ENCODE measurements at places on chromosomes 1 and 21.

DNA sequence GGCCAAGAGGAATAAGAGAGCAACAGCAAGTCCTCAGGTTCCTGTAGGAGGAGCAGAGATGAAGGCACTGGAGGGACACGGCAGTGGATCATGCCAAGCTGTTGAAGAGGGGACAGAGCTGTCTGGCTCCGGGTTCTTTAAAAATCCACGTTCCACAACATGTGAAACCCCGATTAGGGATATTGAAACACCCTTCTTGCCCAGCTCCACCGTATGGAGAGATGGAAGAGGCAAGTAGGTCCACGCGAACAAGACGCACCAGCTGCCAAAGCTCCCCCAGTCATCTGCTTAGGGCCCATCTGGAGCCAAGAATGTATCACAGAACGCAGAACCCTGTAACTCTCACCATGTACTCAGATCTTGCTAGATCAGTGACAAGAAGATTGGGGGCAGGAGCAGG lies 3.9 kb downstream of the C1orf198 start:
- no peak for DNase-seq

GRCh38 chr1:70358921-70359564 lies 4.5 kb upstream of the ANKRD13C start:
- DNase-seq, result peak; percentile 54

DNA sequence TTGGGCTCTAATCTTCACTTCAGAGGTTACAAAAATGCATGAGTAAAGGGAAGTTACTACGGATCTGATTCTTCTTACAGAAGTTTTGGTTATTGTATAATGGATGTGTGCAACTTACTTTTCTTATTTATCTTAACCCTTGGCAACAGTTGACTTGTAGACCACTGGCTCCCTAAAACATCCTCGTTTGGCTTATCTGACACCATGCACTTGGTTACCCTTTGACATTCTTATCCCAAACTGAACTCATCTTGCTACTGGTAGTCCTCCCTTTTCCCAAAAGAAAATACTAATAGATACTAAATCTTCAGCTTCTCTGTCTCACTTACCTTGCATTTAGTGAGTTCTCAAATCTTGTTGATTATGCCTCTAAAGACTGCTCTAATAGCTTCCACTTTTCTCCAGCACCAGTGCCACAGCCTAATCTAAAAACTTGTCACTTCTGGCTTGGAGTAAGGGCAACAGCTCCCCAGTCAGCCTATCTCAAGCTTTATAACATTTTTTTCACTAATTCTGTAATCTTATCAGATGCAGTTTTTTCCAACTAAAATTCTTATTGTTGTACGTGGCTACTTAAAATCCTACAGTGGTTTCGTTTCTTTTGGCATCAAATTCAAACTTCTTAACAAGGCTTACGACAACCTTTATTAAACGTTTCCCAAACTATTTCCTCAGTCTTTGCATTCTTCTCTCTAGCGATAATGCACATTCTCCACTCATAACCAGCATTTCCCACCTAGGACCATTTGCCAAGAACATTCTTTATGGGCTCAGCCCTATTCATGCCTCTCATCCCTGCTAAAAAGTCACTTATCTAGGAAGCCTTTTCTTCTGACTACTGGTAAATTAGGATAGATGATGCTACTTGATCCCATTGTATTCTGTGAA lies 204.2 kb downstream of the KCNT2 start:
- DNase-seq, result peak; percentile 89

GRCh38 chr1:177960939-177961622 lies 8.8 kb downstream of the SEC16B start:
- no peak for DNase-seq

- no peak for DNase-seq
These were observed 94.0 kb upstream of the KIF26B start for GRCh38 chr1:245060684-245061374.

DNA sequence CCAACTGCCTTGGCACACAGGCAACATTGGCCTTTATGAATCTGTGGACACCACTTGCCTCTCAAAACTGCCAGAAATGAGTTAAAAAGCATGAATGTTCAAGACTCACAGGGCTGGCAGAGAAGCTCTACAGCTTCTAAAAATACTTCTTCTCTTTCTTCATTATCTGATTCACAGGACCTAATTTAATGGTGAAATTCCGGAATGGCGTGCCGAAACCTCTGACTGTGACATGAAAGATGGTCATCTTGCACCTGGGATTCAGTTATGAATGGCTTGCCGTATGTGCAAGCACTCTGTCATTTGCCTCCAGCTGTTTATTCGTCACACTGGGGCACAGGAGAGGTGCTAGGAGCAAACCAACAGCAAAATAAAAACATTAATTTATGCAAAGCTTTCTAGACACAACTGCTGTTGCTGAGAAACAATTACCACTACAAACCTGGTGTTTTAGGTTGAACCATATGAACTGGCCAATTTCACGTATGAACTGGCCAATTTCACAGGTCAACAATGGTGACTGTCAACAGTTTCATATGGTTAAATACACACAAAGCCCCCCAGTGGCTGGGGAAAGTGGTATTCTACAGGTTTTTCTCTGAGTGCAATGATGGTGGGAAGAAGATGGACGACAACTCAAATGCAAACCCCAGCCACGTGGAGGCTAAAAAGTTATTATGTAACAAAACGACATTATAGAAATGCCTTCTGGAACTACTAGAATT lies 648.3 kb downstream of the KIF26B start:
- DNase-seq, result no peak

- DNase-seq, result peak; percentile 18
These were observed 27.2 kb upstream of the TRIM67 start for GRCh38 chr1:231134624-231135023.

DNA sequence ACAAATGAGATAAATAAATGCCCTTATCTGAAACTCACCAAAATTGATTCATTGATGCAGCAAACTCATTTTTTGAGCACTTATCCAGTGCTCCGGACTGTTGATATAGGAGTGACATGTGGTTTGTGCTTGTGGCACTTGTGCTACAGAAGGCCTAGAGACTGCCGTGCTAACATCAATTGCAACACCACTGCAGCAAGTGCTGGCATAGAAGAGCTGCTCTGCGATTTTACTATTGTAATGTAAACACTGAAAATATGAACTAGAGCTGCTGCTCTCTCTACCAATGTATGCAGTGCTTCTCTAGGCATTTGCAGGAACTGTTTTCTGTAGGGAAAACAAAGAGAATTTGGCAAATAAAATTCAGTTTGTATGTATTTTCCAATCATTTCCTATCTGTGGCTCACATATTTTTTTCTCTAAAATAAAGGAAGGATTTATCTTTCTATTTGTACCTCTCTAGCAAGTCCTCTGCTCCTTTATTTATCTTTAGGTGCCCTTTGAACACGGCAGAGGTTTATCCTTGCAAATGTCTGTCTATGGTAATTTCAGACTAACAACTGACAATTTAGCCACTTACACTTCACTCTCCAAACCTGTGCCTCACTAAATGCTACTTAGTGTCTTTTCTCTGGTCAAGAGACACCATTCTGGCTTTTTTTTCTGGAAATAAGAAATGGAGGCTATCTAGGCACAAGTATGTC lies 409.5 kb upstream of the ADGRL2 start:
- DNase-seq, result no peak

DNA sequence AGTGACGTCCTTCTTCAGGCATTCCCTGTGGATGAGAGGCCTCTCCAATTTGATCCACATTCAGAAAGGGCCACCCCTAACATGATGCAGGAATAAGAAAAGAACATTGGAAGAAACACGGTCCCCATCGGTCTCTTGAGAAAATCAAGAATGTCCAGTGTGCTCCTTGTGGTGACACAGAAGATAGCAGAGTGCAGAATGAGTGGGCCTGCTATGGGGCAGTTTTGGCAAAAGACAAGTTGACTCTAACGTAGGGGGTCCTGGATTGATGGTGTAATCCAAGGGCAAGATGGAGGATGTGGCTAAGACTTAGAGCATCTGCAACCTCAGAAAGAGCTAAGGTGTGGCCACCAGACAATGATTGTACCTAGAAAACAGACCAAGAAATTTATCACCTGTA lies 45.1 kb upstream of the COP1 start:
- DNase-seq, result no peak

- peak; percentile 42 for DNase-seq
These were observed 5.5 kb downstream of the FBXO2 start for GRCh38 chr1:11648732-11649158.

DNA sequence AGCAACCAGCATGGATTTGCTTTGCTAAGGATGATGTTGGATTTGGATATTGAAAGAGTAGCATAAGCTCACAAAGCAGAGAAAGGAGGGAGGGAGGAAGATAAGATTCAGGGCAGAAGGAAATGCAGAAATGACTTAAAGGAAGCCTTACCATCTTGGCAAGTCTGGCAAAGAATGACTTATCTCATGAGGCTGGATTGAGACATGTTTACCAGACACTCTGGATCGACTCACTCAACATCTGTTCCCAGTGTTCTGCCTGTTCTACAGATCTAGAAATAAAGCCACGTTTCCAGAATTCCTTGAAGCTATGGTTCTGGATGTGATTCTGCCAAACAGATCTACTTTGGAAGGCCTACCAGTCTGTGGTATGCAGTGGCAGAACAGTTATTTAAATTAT lies 38.8 kb upstream of the CTBS start:
- no peak for DNase-seq

DNA sequence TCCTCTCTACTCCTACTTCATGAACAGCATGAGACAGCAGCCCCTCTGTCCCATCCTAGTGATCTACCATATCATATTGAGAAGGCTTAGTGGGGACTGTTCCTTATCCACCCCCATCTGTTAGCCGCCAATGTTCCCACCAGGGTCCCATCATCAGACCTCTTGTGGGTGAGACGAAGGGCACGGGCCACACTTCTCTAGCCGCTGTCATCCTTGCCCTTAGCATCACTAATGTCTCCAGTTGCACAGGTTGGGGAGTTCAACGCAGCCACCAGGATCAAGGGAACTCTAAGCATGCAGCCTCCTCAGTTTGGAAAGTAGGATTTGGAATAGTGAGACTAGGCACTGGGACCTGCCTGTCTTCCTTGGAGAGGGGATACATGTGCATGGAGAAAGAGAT lies 20.1 kb downstream of the INKA2 start:
- DNase-seq, result no peak

- peak; percentile 39 for DNase-seq
These were observed 64.3 kb downstream of the FASLG start for GRCh38 chr1:172723251-172723650.

DNA sequence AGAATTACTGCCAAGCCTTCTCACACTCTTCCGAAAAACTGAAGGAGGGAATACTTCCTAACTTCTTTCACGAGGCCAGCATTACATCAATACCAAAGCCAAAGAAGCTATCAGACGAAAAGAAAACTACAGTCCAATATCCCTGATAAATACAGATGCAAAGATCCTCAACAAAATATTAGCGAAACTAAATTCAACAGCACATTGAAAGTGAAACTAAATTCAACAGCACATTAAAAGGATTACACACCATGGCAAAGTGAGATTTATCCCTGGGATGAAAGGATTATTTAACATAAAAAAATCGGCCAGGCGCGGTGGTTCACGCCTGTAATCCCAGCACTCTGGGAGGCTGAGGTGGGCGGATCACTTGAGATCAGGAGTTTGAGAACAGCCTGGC lies 176.8 kb downstream of the FAF1 start:
- DNase-seq, result no peak

All from astrocyte of the hippocampus (primary cell).